ENCODE measurements at places on chromosomes 1 and 21.

DNA sequence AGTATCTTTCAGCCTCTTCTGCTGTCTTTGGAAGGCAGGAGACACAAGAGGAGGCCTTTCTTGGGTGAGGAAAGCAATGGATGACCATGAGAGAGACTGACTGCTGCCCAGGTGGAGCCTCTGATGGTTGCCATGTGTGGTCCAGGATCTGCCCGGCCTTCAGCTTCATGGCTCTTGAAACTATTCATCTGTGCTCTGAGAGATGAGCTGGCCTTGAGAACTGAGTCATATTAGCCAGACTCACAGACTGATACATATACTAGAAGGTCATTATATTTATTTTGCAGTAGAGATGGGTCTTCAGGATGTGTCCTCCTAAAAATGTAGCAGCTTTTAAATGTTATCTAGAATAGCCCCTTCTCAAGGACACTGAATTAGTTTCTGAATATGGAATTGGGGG is 33.7 kb downstream of the PTGFRN start:
- no peak for DNase-seq

DNA sequence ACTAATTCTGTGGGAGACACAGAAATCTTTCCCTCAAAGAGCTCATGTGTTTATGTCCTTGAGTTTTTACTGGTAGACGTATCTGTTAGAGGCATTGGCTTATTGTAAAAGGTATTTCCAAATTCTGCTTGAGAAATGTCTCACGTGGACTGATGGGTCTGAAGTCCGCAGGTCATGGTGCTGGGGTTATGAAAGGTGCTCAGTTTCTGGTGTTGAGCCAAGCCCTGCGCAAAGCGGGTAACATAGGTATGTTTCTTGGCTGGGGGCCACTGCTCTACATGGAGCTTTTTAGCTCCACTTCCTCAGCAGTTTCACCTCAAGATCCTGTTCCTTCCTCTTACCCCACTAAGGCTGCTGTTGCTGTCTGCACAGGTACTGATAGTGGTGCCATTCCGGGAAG is 10.8 kb downstream of the UTP25 start:
- DNase-seq: no peak

- DNase-seq: no peak
Observed at GRCh38 chr1:162859191-162859590, 1.8 kb downstream of the CCDC190 start.

DNA sequence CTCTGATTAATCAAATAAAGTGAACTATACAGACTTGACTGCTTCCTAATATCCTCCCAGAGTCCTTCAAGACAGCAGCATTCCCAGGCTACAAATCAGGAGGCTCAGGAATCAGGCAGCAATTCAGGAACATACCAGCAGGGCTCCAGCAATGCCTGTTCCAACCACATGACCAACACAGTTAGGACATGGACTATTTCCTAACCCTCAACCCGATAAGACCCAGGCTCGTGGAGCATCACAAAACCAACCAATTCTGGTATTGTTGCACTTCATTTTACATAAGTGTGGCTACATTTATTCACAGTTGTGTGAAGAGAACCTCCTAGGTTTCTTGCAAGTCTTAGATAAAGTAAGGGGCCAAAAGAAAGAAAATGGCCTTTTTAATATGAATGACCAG is 546.2 kb upstream of the ADGRL2 start:
- no peak for DNase-seq

- no peak for DNase-seq
Observed at GRCh38 chr1:245876586-245876985, 630.5 kb downstream of the SMYD3 start.

DNA sequence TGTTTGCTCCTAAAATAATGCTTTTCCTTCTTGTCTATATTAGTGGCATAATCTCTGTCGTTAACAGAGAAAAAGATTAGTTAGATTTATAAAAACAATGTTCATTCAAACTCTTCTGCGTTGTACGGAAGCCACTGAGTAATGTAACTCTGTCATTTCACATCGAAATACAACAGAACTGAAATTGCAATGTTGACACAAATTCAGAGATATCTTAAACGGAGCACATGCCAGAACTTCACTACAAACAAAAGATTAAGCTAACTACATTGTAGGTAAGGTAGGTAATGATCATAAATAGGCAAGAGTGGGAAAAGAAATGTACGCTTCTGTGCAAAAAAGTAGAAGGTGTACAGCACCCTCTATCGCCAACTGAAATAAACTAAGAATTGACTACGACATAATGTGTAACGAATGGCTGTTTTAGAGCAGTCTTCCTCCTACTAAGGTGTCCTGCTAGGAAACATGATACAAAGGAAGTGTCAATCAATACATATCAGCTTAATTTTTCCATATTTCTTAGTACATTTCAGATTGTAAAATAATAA is 56.6 kb downstream of the PCNX2 start:
- no peak for DNase-seq

GRCh38 chr1:108016451-108016920 is 51.5 kb upstream of the VAV3 start:
- peak; percentile 91 for DNase-seq

DNA sequence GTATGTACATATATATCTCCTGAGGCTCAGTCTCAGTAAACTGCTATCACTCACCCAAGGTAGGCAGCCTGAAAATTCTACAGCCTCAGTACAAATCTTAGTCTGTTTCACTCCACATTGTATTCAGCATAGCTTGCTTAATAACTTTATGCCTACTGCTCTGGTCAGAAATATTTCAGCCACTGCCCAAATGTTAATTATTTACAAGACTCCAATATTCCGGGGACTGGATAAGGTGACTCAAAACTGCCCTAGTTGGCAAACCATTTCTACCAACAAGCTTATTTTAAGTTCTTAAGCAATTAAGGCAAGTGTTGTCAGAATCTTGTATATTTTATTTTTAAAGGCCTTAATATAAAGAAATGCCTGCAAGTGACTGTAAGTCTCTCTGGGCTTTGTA is 114.8 kb downstream of the LRRIQ3 start:
- no peak for DNase-seq

DNA sequence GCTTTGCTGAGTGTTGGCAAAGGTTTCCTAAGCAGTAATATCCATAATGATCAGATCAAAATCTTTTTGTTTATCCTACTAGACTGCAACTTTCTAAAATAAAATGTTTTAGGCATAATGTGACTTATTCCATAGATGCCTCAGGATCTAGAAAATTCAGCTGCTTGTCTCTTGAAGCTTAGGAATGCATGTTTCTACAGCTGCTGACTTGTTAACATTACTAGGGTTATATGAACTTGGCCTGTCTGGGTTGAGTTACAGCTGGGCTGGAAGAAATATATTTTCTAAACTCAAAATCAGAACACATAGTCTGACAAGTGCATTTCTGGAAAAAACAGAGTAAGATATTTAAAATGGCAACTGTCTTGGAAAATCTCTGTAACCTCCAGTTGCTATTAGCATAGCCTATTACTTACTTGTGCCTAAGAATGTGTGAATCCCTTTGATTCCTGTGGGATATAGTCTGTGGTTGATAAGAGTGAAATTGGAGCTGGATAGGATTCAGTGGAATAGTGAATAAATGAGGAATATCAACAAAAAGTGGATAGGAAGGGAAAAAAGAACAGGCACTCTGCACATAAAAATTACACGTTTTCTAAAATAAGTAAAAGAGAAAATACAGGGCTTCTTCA is 61.2 kb downstream of the RGS4 start:
- DNase-seq: no peak

- DNase-seq: no peak
Observed at GRCh38 chr1:161779393-161779792, 13.3 kb downstream of the ATF6 start.

DNA sequence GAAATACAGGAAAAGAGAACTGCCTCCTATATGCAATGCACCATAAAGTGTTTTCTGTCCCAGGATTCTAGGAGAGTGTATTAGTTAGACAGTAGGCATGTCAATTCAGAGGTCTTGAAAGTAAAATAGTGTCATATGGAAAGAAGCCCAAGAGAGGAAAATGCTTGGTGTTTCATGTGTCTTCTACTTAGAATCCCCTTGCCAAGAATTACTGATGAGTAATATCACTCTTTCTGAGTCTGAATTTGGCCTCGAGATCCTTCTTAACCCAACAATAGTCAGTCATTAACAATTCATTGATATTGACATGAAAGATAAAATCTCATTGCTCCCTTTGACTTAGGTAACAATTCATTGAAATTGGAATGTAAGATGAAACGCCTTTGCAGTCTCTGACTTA is 972.2 kb downstream of the TTLL7 start:
- no peak for DNase-seq

DNA sequence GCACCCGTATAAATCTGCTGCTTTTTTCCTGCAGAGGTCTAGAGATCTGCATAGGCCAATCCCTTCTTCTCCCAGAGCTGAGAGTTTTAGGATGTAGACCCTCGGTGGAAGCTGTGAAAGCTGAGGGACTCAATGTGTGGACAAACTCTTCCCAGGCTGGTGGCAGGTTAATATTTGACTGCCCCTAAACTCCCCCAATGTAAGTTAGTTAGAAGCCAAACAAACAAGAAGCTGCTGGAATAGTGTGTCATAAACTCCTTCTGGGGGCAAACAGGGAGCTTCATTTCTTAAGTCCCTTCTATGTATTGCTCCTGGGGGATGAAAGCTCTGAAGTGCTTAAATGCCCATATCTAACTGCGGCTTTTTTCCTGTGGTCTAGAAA is 72.3 kb downstream of the SCMH1 start:
- no peak for DNase-seq

DNA sequence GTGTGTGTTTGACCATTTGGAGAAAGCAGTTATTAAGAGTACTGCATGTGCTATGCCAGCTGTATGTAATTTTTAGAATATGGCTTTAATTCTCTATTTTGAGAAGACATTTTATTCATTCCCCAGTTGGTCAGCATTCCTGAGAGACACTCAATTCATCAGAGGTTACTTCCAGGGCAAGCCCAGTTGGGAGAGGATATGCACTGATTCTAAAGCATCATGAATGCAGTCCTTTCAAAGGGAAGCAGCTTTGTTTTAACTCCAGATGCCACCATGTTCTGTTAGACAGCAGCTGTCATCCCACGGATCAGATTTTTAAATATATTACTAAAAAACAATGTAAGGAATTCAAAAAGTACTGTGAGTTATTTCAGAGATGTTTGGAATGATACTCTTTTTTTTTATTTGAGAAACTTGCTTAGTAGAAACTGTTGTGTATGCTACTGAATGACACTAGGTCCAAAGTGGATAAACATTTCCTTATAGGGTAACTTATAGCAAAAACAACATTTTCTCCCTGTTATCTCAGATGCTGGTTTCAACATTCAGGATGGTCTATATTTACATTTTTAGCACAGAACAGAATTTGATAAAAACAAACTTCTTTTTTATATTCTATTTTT is 149.5 kb upstream of the B3GALT2 start:
- no peak for DNase-seq

- no peak for DNase-seq
Observed at GRCh38 chr1:50705699-50706098, 254.4 kb downstream of the FAF1 start.

- DNase-seq: no peak
Observed at GRCh38 chr1:41576206-41576605, 91.7 kb upstream of the EDN2 start.

DNA sequence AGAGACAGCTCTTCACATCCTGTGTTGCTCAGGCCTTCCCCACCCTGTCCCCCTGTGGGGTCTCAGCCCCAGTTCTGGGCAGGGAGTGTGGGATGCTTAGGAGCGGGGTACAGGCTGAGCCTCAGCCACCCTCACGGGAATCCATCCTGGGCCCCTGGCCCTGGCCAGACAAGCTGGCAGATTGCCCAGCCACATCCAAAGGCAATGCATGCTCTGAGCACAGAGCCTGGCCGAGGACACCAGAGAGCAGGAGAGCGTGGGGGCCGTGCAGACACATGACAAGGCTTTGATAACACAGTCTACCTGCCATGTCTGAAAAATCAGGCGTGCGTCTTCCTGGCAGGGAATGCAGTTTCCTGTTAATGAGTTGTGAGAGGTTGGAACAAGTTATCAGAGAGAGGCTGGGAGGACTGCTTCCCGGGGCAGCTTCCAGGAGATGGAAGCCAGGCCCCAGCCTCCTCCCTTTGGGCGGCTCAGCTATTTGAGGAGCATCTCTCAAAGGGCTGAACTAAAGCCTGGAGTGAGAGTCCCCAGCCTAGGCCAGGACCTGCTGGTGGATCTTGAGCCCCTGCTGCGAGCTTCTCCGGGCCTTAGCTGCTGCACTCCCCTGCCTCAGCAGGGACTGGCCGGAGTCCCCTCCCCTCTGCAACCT is 72.2 kb upstream of the SELENON start:
- no peak for DNase-seq
